Sciatic nerve (tissue), 2 donors: ENCODE measurements at places on chromosomes 16 and 17.

- DNase-seq = no peak
Measured at GRCh38 chr17:8324132-8324531, 14.1 kb downstream of the ARHGEF15 start.

GRCh38 chr17:19292377-19292711, 55.2 kb downstream of the EPN2 start:
- no peak for DNase-seq

GRCh38 chr16:73126525-73126853, 78.6 kb upstream of the ZFHX3 start:
- no peak for DNase-seq

DNA sequence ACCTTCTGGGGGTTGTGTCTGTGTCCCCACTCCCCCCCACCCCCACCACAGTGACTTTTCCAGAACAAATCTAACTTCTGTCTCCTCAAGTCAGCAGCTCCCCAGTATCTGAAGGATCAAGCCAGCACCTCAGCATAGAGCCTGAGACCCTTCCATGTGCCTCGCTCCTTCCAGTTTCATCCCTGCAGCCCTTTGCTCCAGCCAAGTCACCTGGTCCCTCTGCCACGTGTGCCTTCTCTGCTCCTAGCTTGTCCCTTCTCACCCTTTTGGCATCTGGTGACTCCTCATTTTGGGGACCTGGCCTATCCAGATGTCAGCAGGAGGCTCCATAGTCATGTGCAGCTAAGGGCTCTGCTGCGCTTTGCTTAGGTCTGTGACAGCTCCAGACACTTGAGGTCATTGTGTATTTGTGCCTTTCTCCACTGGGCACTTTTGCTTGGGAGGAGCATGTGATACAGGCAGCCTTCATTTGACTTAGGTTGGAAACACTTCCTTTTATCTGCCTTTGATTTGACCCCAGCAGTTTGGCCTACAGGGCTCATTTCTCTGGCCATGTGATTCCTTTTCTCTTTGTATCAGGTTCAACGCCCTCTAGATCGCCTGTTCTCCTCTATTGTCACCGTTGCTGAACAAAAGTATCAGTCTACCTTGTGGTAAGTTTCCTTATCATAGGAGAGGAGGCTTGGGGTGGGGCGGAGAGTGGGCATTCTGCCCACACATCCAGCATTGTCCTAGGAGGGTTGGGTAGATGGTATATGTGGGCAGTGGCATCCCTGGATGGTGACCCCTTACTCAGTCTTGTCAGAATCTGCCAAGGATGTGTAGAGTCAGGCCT, 7.1 kb upstream of the NFATC3 start:
- DNase-seq = no peak

- DNase-seq = no peak
Measured at GRCh38 chr17:35312346-35312745, 61.1 kb downstream of the SLFN11 start.

DNA sequence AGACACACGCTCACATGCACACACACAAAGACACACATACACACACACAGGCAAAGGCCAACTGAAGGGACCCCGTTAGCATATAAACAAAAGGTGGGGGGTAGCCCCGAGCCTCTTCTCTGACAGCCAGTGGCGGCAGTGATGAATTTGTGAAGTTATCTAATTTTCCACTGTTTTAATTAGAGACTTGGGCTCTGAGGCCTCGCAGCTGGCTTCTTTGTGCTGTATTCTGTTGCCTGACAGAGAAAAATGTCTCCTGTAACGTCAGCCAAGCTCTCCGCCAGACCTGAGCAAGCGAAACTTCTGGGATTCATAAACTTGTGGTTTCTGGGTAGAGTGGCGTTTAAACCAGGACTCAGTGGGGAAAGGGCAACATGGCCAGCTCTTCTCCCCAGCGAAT, 113.9 kb upstream of the FOXF1 start:
- no peak for DNase-seq

DNA sequence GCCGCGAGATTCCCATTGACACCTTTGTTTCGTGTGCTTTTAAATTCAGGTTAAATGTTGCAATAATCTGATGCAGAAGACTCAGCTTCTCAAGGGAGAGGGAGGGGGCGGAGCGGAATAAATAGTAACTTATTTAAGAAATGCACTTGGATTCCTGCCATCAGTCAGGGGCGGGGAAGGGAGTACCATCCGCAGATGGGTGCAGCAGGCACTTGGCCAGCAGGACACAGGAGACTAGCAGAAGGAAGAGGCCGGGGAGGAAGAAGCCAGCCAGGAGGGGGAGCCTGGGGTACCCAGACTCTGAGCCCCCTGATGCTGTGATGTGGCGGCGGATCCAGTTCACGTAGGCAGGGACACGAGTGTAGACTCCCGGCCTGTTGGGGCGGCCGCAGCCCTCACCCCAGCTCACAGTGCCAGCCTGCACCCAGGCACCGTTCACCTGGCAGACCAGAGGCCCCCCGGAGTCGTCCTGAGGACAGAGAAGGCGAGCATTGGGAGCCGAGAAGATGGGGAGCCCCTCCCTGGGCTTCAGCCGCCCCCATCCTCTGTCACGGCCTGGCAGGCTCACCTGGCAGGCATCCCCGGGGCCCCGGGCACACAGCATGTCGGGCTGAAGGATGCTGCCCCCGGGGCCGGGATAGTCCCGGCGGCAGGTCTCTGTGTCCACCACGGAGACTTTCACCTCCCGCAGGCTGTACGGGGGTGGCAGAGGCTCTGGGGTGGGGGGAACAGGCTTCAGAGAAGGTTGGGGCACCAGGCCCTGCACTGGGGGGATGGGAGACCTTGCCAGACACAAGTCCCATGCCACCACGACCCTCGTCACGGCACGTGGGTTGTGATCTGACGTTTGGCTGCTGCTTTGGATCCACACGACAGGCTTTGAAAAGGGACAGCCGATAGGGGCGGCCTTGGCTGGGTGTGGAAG, 3.2 kb downstream of the TPSG1 start:
- DNase-seq = no peak

- no peak for DNase-seq
Measured at GRCh38 chr17:31499771-31500554, 108.5 kb downstream of the RAB11FIP4 start.

DNA sequence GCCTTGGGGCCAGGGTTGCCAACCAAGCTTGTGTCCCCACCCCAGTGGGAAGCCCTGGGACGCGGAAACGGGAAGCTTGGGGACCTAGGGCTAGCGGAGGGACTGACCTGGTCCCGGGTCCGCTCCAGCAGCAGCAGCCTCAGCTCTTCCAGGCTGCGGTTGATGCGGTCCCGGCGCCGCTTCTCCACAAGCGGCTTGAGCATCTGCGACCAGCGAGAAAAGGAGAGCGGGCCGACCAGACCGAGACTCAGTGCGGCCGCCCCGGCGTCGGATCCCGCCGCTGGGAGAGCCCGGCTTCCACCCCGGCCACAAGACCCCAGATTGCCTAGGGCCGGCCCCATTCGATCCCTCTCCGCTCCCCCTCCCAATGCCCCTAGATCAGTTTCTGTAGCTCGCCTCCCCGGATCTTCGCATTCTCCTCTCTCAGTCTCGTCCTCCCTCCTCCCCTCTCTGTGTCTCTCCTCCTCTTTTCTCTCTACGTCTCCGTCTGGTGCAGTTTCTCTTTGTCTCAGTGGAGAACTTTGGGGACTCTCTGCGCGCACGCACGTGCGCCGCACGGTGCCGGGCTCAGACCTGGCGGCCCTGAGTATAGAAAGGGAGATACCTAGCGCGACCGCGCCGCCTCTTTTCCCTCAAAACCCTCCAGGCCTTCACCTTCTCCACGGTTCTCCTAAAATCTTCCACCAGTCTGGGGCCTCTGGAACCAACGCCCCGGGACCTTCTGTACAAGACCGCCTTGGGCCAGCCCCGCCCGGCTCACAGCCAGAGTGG, 797 bp downstream of the HES7 start:
- peak; percentile 70 for DNase-seq

GRCh38 chr17:71987634-71988033, 133.2 kb upstream of the SOX9 start:
- no peak for DNase-seq

DNA sequence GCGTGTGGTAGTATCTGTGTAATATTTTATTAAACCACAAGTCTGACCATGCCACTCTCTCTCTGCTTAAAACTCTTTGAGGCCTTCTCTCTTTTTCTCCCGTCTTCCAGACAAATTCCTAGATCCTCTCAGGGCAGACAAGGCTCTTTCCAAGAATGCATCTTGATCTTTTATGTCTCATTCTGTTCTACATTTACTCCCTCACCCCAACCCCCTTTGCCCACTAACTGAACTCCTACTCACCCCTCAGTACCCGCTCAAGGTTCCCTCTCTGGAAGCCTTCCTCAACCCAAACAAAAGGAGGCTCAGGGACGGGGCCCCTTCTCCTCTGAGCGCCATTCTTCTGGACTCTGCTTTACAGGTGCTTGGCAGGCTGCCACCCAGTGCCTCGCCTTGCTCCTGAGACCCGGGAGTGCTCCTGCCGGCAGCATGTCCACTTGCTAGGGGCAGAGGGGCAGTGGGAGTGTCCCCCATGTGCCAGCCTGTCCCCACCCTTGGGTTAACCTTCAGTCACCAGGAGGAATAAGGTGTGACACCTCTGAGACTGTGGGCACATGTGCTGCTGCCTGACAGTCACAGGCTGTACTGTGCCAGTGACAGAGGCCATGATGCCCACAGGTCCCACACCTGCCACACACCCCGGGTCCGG, 9.2 kb downstream of the SLC13A2 start:
- no peak for DNase-seq

DNA sequence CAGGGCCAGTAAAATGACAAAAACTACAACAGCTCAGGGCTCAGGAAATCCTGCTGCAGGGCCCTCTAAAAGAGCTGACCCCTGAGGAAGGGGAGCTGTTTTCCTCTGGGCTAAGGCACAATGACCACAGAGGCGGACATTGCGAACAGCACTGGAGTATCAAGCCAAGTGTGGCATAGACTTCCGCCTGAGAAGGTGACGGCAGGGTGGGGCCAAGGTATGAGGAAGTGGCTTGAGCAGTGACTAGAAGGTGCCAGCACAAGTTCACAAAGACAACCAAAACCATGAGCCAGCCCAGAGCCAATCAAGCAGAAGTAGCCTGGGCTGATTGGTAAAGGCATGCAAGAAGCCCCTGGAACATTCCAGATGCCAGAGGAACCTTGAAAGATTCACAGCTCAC, 13.9 kb downstream of the ERN2 start:
- DNase-seq = no peak

- no peak for DNase-seq
Measured at GRCh38 chr17:71052971-71053370, 883.6 kb downstream of the KCNJ2 start.

- no peak for DNase-seq
Measured at GRCh38 chr16:66678337-66678736, 18.2 kb downstream of the CMTM4 start.

DNA sequence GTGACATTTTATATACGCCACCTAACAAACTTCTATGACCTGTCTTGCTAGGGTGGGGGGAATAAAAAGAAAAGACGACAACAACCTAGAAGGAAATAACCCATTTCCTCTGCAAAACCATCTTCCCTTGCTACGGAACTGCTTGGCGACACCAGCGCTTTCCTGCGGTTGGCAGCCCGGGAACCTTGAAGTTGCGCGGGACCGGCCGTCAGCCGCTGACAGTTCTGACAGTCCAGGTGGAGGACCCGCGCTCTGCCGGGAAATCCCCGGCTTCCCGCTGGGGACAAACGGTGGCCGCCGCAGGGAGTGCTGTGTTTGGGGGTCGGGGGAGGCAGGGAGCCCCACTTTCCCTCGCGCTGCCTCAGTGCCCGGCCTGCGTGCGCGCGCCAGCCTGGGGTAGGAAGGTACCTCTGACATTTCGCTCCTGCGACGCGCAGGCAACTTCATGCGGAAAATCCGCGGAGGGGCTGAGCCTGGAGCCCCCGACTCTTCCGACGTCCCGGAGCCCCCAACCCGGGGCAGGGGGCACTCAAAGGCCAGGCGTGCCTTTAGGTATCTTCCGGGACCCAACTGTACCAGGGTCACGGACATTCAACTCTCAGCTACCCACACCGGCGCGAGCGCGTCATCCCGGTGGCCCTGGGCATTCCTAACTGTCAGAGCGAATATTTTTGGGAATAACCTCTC, 516 bp downstream of the SLC16A6 start:
- DNase-seq = peak; percentile 62

GRCh38 chr17:63658366-63658765, 36.1 kb downstream of the MAP3K3 start:
- DNase-seq = no peak

GRCh38 chr17:83182620-83183101, 103.3 kb downstream of the METRNL start:
- peak; percentile 65 for DNase-seq

DNA sequence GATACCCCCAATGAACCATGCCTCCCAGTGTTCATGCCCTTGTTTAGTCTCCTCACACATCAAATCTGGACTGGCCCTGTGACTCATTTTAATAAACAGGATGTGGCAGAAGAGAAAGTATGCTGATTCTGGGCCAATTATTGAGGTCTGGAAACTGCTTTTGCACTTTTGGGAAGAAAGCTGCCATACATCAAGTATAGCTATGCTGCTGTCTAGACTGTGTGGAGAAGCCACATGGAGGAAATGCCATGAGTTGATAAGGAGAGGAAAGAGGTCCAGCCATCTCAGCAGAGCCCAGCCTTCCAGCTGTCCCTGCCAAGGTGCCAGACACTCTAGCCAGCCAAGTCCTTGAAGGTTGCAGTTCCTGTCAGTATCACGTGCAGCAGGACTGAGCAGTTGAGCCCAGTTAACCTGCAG, 16.7 kb downstream of the RPRML start:
- peak; percentile 7 for DNase-seq

- DNase-seq = no peak
Measured at GRCh38 chr17:4635823-4636375, 5.6 kb downstream of the ALOX15 start.
